ENCODE measurements at places on chromosomes 3 and 15.

DNA sequence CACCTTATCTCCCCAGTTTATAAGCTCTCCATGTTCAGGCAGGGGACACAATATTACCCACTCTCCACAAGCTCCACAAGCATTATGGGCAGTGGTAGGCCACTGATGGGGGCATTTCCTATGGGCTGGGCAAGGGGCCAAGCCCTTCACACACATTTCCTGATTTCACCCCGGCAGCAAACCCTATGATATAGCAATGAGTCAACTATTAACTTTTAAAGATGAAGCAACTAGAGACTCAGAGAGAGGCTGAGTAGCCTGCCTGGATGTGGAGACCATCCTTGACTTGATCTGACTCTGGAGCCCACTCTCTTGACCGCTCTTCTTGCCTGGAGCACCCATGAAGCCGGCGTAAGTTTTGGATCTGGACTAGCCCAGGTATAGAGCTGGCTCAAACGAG, 27.4 kb downstream of the FOXL2NB start:
- DNase-seq = no peak

DNA sequence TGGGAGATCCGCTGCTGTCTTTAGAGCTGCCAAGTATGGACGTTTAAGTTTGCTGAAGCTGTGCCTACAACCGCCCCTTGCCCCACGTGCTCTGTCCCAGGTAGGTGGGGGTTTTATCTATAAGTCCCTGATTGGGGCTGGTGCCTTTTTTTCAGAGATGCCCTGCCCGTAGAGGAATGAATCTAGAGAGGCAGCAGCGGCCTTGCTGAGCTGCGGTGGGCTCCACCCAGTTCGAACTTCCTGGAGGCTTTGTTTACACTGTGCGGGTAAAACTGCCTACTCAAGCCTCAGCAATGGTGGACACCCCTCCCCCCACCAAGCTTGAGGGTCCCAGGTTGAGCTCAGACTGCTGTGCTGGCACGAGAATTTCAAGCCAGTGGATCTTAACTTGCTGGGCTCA, 83.4 kb upstream of the FGF7 start:
- DNase-seq = no peak

DNA sequence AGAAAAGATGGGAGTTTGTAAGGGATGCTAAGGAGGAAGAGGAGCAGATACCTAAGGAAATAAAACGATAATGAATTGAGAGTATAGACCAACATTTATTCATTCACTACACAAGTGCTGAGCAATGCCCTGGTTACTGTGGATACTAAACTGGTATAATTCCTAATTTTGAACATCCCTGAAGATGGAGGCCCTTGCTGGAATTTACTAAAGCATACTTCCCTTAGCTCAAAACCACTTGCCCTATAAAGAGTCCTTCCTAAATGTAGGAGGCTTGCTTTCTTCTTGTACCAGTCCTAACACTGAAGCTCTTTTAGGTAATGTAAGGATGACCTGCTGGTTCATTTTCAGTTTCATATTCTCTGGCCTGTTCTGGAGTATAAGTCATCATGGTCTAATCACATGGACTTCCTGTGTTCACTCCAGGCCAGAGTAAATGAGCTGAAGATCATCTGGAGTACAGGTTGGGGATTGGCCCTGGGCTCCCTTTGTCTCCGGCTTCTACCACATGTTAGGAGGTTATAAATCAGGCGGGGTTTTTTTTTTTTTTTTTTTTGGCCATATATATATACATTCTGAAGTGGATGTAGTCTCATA, 40.1 kb upstream of the MTMR10 start:
- DNase-seq = no peak

- no peak for DNase-seq
Observed at GRCh38 chr3:43153216-43154083, 47.6 kb upstream of the POMGNT2 start.

- DNase-seq = no peak
Observed at GRCh38 chr15:45111390-45112142, 2.4 kb downstream of the DUOX2 start.

DNA sequence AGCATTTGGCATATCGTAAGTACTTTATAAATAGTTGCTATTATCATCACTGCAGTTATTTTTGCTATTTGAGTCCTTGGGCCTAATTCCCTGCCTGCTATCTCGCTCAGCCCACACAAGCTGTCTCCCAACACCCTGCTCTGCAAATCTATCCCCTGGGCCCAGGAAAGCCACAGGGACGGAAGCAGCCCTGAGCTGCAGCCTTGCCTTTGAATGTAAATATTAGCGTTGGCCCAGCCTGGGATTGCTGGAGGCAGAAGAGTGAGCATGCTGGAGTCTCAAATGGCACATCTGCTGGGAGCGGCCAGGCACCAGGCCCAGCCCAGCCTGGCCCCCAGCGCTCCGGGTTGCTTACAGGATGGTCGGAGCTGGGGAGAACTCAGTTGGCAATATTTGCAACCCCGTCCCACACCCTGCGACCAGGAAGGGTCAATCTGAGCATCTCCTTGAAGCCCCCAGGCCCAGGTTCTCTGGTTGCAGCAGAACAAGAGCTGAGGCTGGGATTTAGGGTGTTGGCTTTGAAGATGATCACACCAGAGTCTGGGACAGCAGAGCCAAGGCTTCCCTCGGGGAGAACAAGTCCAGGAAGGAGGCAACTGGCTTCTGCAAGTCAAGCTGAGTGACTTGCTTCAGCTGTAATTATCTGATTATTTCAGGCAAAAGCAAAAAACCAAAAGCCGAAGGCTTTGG, 529.6 kb downstream of the SHQ1 start:
- DNase-seq = no peak

GRCh38 chr3:32857921-32858320, 40.1 kb downstream of the TRIM71 start:
- DNase-seq = no peak

GRCh38 chr3:47054412-47054811, 74.9 kb downstream of the NBEAL2 start:
- no peak for DNase-seq

- no peak for DNase-seq
Observed at GRCh38 chr3:122231465-122232157, 48.1 kb downstream of the CASR start.

Data from WERI-Rb-1 (cell line).